ENCODE measurements at places on chromosomes 6 and 20. TPM values are rescaled to one million over a fixed set of nuclear protein-coding genes. Genes with fewer than 3 reads are reported as not detected.

GRCh38 chr6:84929212-84929611 lies 164.8 kb upstream of the TBX18 start:
- H3K4me3 ChIP-seq, result no peak overlapping the region
- H3K4me1 ChIP-seq, result no peaks in the 10 kb centered on the region
- no peak for DNase-seq
- H3K27ac ChIP-seq, result no peak overlapping the region

VIP gene
- total RNA-seq, result not detected

DNA sequence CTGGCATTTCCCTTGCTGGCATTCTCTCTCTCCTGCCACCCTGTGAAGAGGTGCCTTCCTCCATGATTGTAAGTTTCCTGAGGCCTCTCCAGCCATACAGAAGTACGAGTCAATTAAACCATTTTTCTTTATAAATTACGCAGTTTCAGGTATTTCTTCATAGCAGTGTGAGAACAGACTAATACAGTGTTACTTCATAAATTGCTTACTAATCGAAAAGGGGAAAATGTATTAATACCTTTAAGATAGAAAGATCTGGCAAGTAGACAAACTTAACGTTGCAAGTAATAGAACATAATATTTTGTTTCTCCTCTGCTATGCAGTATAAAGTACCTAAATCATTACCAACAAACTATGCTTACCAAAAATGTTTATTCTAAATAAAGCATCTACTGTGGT lies 178.3 kb upstream of the LAMA2 start:
- H3K27ac ChIP-seq, result no peak overlapping the region
- no peaks in the 10 kb centered on the region for H3K36me3 ChIP-seq
- no peaks in the 10 kb centered on the region for H3K4me1 ChIP-seq
- no peak for DNase-seq
- H3K4me3 ChIP-seq, result no peak overlapping the region

SLC17A1 gene
- total RNA-seq, result not detected

GRCh38 chr20:35326021-35326739 lies 34.0 kb upstream of the FAM83C start:
- H3K27me3 ChIP-seq, result no peaks in the 10 kb centered on the region
- peak overlapping the region; percentile 2 for H3K27ac ChIP-seq
- no peak overlapping the region for H3K4me3 ChIP-seq
- peaks cover 46% of the 10 kb centered on the region for H3K4me1 ChIP-seq
- peaks cover 4% of the 10 kb centered on the region for H3K36me3 ChIP-seq

BPI gene
- total RNA-seq, result not detected

DDO gene
- not detected for total RNA-seq

DNA sequence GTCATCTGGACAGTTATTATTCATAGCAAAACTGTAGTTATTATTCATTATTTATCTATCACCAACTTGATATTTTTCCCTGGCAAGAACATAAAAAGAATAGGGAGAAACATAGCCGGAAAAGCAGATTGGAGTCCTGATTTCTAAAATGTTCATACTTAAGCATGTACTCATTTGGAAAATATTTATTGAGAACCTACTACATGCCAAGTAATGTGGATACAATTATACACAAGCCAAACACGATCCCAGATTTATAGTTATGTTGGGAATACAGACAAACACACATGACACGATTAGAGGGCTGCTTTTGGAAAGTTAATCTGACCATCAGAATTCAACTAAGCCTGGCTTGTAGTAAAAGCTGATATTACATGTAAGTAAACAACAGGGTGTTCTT lies 30.7 kb downstream of the ARHGAP18 start:
- no peaks in the 10 kb centered on the region for H3K27me3 ChIP-seq
- no peak overlapping the region for H3K27ac ChIP-seq
- peaks cover 33% of the 10 kb centered on the region for H3K4me1 ChIP-seq
- H3K36me3 ChIP-seq, result no peaks in the 10 kb centered on the region
- no peak overlapping the region for H3K4me3 ChIP-seq

UNC93A gene
- total RNA-seq, result not detected

All from activated CD8-positive, alpha-beta T cell treated with anti-CD3 and anti-CD28 coated beads for 36 hours (primary cell).